ENCODE measurements at places on chromosomes 13 and 19.
A peak's percentile ranks its signal among the peaks of the same experiment; 100 is the strongest.

- no peak for DNase-seq
Observed at GRCh38 chr19:35315883-35316282, 13.1 kb upstream of the CD22 start.

DNA sequence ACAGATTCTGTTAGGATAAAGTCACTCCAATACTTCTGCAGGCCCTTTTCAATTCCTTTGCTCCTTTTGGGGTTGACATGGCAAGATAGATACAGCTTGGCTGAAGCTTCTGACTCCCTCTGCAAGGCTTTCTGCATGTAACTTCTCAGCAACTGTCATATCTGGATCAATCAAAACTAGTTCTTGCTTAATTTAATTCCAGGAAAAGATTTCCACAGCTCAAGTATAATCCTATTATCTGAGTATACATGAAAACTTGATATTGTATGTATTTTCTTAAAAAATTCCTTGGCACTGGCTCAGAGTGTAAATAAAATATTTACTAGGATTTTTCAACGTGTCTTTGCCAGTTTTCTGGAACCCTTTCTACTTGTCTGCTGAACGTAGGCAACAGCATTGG, 109.6 kb downstream of the STARD13 start:
- no peak for DNase-seq

GRCh38 chr19:30734669-30735068, 362.5 kb downstream of the ZNF536 start:
- DNase-seq: no peak

DNA sequence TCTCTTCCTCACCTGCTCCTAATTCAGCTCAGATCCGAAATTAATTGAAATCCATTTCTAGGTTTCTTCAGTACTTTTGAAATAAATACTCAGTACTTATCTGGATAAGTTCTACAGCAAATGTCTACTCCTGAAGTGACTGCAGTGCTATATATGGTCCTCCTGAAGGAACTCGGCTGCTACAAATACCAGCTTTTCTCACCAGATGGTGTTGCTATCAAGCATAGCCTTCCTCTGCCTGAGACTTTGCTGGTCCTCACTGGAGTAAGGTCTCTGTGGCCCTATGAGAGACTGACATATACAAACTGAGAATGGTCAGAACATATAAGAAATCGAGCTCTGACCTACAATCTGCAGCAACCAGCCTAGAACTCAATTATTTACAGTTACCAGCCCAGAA, 161.6 kb downstream of the NDFIP2 start:
- no peak for DNase-seq

- no peak for DNase-seq
Observed at GRCh38 chr13:30337061-30337610, 29.8 kb upstream of the KATNAL1 start.

- no peak for DNase-seq
Observed at GRCh38 chr13:98535501-98536354, 41.2 kb downstream of the STK24 start.

DNA sequence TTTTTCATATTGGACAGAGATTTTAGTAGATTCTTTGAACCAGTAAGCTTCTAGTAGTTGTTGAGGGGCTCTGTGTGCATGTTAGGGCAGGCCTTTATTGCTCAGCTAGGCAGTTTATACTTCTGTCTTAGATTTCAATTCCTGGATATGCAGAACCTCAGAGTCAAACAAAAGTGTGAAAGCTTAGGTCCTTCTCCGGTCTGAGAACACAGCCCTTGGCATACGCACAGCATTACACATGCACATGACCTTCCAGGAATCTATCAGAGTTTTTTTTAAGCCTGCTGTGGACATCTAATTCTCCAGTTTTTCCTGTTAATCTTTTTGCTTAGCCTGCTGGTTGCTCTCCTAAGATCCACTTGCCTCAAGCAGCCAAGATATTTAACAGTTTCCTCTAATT, 77.9 kb upstream of the KL start:
- DNase-seq: no peak

DNA sequence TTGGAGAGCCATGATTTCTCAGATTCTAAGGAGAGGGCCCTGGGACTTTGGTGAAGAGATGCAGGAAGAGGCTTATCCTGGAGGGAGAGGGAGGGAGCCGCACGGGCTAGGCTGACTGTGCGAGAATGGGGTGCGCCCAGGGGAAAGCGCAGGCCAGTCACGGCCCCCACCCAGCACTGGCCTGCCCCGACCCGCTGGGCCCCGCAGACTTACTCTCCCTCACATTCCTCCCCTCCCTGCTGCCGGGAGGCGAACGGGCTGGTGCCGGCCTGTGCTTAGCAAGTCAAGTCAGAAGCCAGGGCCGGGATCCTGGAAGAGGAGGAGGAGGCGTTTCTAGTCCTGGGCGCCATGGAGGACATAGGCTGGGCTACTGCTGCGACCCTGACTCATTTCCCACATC, 120.0 kb downstream of the CRYL1 start:
- DNase-seq: no peak

DNA sequence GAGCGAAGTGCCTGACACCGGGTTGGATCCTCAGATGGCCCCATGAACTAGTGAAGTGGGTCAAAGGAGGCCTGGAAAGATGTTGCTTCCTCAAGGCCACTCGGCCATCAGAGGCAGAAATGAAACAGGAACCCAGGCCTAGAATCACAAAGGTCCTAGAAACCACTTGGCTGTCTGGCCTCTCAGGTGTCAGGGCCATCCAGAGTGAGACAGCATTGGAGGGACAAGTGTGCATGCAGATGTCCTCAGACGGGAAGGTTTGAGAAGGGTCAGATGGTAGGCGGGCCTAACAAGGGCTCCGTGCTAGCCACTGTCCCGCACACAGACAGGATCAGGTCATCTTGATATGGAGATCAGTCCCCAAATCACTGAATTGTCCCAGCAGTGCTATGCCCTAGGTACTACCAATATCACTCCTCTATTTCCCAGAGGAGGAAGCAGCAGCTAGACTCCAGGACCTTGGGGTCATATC, 14.3 kb downstream of the CCDC97 start:
- DNase-seq: no peak

GRCh38 chr19:33779849-33780248, 16.8 kb upstream of the KCTD15 start:
- DNase-seq: no peak

GRCh38 chr13:102580552-102581169, 16.1 kb upstream of the TPP2 start:
- DNase-seq: no peak

GRCh38 chr19:16359964-16360363, 35.3 kb downstream of the KLF2 start:
- DNase-seq: no peak

GRCh38 chr13:45817833-45818232, 33.7 kb downstream of the SIAH3 start:
- DNase-seq: no peak

DNA sequence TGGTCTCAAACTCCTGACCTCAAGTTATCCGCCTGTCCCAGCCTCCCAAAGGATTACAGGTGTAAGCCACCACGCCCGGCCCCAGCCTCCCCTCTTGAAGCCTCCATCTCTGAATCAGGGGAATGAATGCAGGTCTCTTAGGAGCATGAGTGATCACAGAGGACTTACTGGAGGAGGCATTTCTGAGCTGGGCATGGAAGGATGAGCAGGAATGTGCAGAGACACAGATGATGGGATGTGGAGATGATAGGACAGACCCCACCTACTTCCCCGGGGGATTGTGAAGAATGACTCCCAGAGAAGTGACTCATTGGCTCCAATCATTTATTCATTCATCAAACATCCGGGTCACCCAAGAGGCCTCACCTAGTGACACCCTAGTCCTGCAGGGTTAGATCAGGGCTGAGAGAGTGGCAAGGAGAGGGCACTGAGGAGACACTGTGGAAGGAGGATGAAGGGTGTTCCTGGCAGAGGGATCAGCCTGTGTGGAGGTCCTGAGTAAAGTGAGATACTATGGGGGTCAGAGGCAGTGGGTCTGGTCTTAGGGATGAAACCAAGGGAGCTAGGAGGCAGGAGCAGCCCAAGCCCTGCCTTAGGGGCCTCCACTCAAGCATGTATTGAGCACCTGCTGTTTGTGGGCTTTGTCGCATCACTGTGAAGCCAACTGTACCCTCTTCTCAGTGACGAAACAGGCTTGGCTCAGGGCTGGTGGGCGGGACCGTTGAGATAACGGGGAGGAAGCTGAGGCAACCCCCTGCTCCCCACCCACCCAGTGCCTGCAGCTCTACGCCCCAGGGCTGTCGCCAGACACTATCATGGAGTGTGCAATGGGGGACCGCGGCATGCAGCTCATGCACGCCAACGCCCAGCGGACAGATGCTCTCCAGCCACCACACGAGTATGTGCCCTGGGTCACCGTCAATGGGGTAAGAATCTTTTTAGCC, 3.0 kb downstream of the IFI30 start:
- no peak for DNase-seq

DNA sequence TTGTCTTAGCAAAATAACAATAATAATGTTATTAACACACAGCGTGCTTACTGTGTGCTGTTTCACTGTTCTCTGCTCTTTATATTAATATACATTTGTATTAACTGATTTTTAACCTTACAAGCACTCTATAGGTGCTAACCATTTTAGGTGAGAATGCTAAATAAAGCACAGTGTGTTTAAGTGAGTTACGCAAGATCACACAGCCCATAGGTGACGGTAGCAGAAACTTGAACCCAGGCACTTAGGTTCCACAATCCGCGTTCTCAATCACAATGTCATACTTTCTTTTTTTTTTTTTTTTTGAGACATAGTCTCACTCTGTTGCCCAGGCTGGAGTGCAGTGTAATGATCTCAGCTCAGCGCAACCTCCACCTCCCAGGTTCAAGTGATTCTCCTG, 5.8 kb downstream of the ZNF30 start:
- no peak for DNase-seq

- peak; percentile 67 for DNase-seq
Observed at GRCh38 chr19:3343619-3344502, 22.5 kb upstream of the NFIC start.

DNA sequence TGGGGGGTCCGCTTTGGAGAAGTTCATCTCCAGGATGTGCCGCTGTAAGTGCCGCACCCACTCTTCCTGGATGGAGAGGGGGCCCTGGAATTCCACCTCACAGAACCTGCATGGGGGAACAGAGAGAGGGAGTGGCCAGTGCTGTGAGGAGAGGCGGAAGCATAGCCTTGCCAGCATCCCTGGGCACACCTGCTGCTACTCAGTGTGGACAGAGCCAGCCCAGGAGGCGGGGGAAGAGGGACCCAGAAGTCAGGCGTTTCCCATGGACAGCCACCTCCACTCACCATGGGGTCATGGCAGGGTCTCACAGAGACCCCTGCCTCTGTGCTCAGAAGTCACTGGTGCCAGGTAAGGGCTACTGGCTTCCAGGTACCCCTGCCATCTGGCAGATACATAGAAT, 4.3 kb upstream of the AKAP8L start:
- no peak for DNase-seq

- DNase-seq: no peak
Observed at GRCh38 chr13:20704459-20705069, 1.1 kb downstream of the IL17D start.

DNA sequence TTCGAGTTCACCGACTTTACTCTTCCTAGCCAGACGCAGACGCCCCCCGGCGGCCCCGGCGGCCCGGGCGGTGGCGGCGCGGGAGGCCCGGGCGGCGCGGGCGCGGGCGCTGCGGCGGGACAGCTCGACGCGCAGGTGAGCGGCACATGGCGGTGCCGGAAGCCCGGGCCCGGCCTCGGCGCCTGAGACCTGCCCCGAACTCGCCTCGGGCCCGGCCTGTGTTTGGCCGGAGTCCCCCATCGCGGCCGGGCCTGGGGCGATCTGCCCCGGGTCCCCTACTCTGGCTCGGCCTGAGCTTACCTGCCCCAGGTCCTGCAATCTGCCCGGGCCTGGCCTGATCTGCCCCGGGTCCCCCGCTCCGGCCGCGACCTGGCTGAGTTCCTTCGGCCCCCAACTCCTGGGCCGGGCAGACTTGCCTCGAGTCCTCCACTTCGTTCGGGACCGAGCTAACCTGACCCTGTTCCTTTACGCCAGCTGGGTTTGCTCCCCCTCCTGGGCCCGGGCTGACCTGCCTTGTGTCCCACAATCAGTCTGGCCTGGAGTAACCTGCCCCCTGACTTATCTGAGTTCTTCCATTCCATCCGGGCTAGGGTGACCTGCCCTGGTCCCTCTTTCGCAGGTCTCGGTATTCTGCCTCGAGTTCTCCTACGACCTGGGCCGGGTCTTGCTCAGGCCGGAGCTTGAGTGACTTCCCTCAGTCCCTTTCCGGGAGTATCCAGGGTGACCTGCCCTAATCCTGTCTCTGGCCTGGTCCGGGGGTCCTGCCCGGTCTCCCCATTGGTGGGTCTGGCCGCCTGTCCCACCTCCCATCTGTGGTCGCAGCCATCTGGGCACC, 764 bp downstream of the UPF1 start:
- DNase-seq: no peak

DNA sequence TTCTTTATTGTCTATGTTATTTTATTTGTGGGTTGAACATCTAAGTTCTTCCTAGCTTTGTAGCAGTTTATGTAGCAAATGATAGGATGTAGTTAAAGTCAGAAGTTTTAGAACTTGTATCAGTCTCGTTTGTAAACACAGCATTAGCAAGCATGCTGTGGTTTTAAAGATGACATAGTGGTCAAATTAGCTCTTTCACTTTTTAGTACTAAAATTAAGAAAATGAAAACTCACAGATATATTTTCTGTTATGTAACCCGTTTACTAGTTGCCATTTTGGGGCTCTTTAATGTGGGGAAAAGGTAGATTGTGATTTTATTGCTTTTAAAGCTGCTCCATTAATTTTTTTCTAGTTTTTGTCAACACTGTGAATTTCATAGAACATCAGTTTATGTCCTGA, 216.5 kb downstream of the PCCA start:
- no peak for DNase-seq

- no peak for DNase-seq
Observed at GRCh38 chr19:504616-505015, 2.7 kb upstream of the TPGS1 start.

DNA sequence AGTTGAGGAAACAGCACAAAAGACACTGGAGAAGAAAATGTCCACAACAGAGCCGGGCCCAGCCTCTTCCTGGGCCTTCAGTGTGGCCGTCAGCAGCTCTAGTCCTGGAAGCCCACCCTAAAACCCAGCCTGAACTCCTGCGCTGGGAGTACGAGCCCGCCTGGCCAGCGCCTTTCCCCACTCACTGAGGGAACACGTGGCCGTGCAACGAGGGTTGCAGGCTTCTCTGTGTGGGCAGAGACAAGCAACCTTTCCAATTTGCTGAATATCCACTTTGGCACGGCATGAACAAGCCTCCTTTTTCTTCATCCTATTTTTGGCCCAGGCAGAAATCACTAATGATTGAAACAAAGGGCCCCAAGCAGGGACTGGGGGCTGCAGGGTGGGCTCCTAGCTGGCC, 89.2 kb downstream of the CRYL1 start:
- peak; percentile 52 for DNase-seq

- no peak for DNase-seq
Observed at GRCh38 chr13:82248762-82249161, 1633.5 kb downstream of the SLITRK1 start.

- no peak for DNase-seq
Observed at GRCh38 chr13:60001889-60002288, 161.8 kb downstream of the DIAPH3 start.

- DNase-seq: no peak
Observed at GRCh38 chr19:18675779-18676178, 7.7 kb upstream of the CRTC1 start.

DNA sequence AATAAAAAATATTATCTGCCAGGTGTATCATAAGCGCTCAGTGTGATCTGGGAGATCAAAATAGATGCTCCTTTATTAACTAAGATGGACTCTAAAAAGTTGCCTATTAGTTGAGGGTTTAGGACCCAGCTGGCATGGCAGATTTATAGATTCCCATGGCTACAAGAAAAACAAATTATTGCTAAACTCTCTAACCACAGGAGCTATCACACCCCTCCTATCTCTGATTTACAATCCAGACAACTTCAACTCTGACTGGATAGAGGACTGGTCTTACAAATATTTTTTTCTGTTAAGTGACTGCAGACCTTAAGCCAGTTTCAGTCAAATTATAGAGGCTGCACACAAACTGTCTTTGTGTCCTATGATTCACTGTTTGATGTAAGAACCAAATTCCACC, 45.4 kb upstream of the MYCBP2 start:
- DNase-seq: no peak
